ENCODE measurements at places on chromosomes 12 and 14. TPM values are rescaled to one million over a fixed set of nuclear protein-coding genes. Genes with fewer than 3 reads are reported as not detected.

DNA sequence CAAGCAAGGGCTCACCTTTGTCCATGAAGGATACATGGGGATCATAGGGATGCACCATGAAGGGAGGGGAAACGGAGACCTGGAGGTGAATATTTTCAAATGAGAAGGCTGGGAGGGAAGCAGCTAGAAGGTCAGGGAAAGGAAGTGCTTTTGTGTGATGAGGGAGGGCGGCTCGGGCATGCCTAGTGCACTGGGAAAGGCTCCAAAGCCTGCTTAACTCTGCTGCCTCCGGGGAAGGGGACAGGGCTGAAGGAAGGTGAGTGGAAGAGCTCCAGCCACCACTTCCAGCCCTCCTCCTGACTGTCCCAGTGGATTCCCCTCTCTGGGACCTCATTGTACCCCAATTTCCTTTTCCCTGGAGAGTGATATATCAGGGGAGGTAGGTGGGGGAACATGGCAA, 149.4 kb upstream of the PRMT8 start:
- no peak for DNase-seq

GRCh38 chr12:14514154-14514842, 53.4 kb downstream of the PLBD1 start:
- DNase-seq: no peak

GRCh38 chr12:32398816-32399369, 465 bp upstream of the FGD4 start:
- DNase-seq: no peak

DNA sequence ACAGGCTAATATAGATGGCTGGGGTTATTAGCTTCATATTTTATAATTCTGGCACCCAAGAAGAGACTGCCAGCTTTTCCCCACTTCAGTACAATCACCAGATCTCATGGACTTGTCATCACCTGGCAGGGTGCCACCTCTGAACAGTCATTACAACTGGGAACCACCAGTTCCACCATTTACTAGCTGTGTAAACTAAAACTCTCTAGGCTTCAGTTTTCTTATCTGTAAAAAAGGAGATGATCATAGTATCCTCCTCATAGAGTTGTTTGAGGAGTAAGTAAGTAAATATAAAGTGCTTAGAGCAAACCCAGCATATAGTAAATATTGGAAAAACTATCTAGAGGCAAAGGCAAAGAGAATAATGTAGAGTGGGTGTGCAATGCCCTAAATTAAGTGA, 19.3 kb downstream of the CPNE8 start:
- no peak for DNase-seq

GRCh38 chr12:82793751-82794281, 107.1 kb downstream of the TMTC2 start:
- no peak for DNase-seq

GRCh38 chr12:58247633-58248032, 306.3 kb downstream of the ATP23 start:
- no peak for DNase-seq

DNA sequence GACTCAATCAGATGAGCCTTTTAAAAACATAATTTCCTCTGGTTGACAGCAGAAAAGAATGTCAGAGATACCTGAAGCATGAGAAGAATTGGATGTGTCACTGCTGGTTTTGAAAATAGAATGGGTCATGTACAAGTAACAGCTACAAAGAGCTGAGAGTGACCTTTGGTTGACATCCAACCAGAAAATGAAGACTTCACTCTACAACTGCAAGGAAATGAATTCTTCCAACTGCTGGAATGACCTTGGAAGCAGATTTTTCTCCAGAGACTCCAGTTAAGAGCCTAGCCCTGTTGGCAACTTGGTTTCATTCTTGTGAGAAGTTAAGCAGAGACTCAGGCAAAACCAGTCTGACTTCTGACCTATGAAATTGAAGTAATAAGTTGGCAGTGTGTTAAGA, 505.9 kb downstream of the SLC16A7 start:
- no peak for DNase-seq

DNA sequence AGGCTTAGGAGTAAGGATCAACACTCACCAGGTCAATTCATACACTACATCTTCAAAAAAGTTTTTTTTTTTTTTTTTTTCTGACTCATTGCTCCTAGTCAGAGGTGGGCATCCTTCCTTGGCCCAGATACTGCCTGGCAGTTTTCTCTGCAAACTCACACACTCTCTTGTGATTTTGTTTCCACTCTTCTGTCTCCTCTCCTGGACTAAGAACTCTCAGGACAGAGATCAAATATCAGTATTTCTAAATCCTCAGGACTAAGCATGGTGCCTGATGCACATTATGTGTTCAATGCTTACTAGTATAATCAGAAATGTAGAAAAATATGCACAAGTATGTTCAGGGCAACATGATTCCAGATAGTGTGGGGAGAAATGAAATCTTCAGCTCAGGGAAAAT, 10.2 kb upstream of the PAH start:
- DNase-seq: no peak

DNA sequence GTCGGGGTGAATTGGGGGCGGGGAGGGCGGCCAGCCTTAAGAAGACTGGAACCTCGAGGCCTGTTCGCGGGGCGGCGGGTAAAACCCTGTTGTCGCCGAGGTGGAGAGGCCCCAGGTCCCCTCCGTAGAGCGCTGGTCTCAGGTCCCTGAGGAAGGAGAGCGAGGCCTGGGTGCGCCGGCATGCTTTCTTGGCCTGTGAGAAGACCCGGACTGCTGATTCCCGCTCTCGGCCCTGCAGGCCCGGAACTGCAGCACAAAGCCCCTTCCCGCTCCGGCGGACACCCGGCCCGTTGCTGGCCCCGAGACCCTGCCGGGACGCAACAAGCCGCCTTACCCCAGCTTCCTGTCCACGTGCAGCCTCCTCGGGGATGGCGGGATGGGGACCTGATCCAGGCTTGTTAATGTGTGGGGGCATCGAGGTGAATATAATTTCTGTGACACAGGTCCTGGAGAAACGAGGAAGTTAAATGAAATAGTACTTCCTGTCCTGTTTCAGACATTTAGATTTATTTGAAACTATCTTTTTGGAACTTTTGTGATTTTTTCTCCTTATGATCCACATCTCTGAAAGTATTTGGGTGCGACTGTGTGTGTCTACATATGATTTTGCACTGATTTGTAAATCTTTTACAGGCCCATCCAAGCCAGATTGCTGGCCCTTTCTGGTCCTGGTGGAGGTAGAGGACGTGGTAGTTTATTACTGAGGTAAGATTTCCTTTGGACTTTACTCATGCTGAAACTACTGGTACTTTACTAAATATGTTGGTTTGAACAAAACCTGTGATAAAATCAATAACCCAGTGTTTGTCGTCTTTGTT, 600 bp downstream of the PNN start:
- DNase-seq: no peak

DNA sequence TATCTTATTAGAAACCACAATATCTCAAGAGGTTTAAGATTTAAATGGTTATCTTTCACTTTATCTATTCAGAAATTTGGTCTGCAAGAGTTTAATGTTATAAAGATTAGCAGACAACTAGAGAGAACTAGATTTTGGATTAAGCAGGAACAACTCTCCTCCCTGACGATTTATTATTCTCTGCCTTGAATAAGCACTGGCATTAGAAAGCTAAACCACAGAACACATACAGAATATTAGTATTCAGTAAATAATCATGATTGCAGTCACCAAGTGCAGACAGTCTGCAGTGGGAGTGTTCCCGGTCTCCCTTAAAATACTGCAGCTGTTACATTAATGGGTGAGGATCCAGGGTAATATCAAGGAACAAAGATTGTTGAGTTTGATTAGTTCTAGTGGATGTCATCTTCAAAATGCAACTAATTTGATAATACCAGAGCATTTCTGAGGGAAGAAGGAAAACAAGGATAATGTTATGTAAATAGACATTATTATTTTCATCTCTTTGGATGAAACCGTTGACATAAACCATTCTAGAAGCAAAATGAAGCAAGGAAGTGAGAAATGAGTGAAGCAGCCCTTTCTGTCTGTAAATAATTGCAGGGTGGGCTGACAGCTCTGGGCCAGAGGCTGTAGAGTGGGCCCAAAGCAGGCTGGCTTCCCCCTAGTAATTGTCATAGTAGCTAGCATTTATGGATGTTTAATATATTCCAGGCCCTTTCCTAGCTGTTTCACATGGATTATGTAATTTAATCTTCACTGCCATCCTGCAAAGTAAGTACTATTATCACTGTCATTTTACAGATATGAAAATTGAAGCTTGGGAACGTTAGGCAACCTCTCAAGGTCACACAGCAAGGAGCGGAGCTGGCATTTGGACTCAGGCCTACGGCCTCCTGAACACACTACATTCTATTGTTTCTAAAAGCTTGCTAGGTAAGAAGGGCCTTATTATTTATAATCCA, 79.4 kb downstream of the DYRK2 start:
- DNase-seq: no peak

DNA sequence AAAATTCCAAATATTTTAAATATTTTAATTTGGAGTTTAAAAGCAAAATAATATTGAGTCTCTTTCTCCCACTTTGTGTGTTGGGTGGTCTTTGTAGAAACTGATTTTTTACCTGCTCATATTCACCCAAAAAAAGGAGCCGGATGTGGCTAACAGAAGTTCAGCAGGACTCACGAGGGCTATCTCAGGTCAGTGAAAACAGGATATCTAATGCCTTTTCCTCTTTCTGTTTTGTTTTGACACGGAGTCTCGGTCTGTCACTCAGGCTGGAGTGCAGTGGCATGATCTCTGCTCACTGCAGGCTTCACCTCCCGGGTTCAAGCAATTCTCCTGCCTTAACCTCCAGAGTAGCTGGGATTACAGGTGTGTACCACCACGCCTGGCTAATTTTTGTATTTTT, 30.8 kb downstream of the COA8 start:
- DNase-seq: no peak

- no peak for DNase-seq
Measured at GRCh38 chr12:57215668-57216013, 953 bp upstream of the NXPH4 start.

GRCh38 chr12:104501660-104502059, 44.9 kb downstream of the CHST11 start:
- DNase-seq: no peak

The PIWIL1 gene
- total RNA-seq: not detected

The ADCY4 gene
- total RNA-seq: 115 TPM

The ALKBH1 gene
- 13.3 TPM for total RNA-seq

The CEBPE gene
- not detected for total RNA-seq

The NGB gene
- total RNA-seq: not detected

The PPFIA2 gene
- not detected for total RNA-seq

The KRT7 gene
- 92.6 TPM for total RNA-seq

The TEX22 gene
- 0.15 TPM for total RNA-seq

The ADAMTS20 gene
- total RNA-seq: not detected

The CORO1C gene
- 291 TPM for total RNA-seq

The RND1 gene
- total RNA-seq: 14.9 TPM

Measured in glomerular endothelial cell (primary cell).